ENCODE measurements at places on chromosomes 5 and 9. TPM values are rescaled to one million over a fixed set of nuclear protein-coding genes. Genes with fewer than 3 reads are reported as not detected.

The FBLL1 gene
- total RNA-seq = 0.83 TPM

The SARDH gene
- total RNA-seq = 3.0 TPM

The ZNF618 gene
- 2.9 TPM for total RNA-seq

GRCh38 chr9:9223175-9223574 is 1389.6 kb downstream of the PTPRD start:
- no peak overlapping the region for H3K27ac ChIP-seq
- no peaks in the 10 kb centered on the region for H3K27me3 ChIP-seq
- no peaks in the 10 kb centered on the region for H3K36me3 ChIP-seq
- no peak overlapping the region for H3K4me3 ChIP-seq

- no peaks in the 10 kb centered on the region for H3K27me3 ChIP-seq
- H3K4me3 ChIP-seq = no peak overlapping the region
- no peaks in the 10 kb centered on the region for H3K36me3 ChIP-seq
- no peak for DNase-seq
- no peaks in the 10 kb centered on the region for H3K4me1 ChIP-seq
These were observed 331.8 kb downstream of the NDUFS4 start for GRCh38 chr5:53892224-53892623.

GRCh38 chr5:113678924-113679575 is 165.6 kb downstream of the YTHDC2 start:
- peaks cover 4% of the 10 kb centered on the region for H3K27me3 ChIP-seq
- no peak overlapping the region for H3K4me3 ChIP-seq

DNA sequence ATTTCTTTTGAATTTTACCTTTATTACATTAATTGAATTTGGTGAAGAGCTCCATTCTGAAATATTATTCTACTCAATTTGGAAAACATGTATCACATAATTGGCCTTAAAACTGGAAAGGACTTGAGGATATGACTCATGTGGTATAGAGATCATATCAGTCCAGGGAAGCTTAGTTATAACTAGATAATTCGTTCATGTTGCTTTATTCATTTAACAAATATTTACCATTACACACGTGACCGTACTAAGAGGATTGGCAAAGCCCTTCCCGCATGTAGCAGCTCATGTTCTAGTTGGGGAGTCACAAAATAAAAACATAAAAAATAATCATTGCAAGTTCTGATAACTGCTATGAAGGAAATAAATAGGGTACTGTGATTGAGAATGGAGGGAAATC is 1816.5 kb downstream of the MAT2B start:
- no peaks in the 10 kb centered on the region for H3K4me1 ChIP-seq
- H3K27me3 ChIP-seq = no peaks in the 10 kb centered on the region
- H3K4me3 ChIP-seq = no peak overlapping the region
- no peak overlapping the region for H3K27ac ChIP-seq

DNA sequence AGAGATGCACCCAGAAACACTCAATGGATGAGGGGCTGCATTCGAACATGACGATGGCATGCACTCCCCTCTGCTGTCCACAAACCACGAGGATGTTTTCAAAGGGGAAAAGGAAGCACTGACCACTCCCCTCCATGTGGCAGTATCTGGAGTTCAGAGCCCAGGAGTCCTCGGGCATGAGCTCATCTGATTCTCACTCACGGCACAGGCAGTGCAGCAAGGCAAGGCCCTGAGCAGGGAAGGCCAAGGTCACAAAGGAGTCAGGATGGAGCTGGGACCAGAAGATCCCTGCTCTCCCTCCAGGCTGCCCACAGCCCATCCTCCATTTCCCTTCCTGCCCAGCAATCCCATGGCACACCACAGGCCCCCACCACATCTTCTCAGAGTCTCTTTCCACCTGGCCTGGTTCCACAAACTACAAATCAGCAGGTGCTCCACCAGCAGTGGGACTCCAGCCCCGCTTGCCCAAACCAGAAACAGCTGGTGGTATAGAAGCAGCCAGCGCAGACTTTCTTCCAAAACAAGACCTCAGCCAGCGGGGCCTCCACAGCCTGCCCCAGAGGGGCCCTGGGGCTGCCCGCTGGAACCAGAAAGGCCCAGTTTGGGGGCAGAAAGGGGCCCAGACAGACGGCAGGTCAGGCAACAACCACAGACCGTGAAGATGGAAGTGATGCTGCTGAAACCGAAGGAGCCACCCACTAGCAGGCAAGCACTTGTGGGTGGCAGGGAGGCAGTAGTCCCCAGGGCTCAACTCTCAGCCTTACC is 12.2 kb downstream of the TNIP1 start:
- no peak overlapping the region for H3K4me3 ChIP-seq
- H3K27ac ChIP-seq = peak overlapping the region; percentile 30
- DNase-seq = no peak
- no peaks in the 10 kb centered on the region for H3K27me3 ChIP-seq
- no peaks in the 10 kb centered on the region for H3K36me3 ChIP-seq

GRCh38 chr5:10757043-10757442 is 4.0 kb downstream of the DAP start:
- no peak for DNase-seq
- H3K36me3 ChIP-seq = no peaks in the 10 kb centered on the region
- H3K4me3 ChIP-seq = no peak overlapping the region
- no peaks in the 10 kb centered on the region for H3K4me1 ChIP-seq
- H3K27ac ChIP-seq = peak overlapping the region; percentile 42
- H3K27me3 ChIP-seq = no peaks in the 10 kb centered on the region

DNA sequence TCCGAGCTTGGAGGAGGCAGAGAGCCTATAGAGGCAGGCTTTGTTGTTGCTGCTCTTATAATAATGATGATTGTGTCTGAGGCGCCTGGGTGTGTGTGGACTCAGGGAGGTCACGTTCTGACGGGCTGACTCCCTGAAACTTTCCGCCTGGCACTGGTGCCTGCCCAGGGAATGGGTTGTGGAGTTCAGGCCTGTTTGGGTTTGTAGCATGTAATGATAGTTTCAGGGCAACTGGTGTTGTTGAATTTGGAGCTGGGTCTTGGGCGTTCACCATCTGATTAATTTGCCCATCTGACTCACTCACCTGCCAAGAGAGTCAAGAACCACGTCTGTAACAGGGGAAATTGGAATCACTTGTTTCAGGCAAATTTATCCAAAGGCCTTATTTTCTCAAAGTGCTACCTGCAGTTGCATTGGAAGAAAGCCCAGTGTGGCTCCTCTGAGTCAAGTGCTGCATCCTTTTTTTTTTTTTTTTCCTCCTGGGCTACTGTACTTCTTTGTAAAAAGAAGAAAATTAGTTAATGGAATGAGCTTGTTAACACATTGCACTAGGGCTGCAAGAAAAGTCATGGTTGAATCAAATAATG is 386.5 kb downstream of the GADD45G start:
- H3K27me3 ChIP-seq = no peaks in the 10 kb centered on the region
- no peaks in the 10 kb centered on the region for H3K36me3 ChIP-seq
- H3K4me1 ChIP-seq = peaks cover 13% of the 10 kb centered on the region
- DNase-seq = no peak
- H3K27ac ChIP-seq = no peak overlapping the region

GRCh38 chr5:149210968-149211490 is 60.6 kb upstream of the AFAP1L1 start:
- H3K4me3 ChIP-seq = no peak overlapping the region
- no peaks in the 10 kb centered on the region for H3K27me3 ChIP-seq
- DNase-seq = no peak

DNA sequence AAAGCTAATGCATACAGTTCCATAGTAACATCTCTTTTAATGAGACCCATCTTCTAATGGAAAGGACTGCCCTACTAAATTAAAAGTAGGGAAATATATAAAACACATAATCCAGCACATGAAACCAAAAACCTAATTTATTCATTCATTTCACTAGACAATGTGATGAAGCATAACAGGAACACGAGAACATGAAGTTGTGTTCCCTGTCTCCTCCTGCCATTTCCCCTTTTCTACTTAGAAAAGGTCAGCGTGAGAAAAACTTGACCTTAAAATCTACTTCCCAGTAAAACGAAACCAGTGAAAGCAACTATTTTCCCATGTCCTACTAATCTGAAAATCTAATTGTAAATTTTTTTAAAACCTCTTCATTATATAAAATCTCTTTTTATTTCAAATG is 847.5 kb downstream of the TLE1 start:
- H3K27ac ChIP-seq = no peak overlapping the region
- H3K4me1 ChIP-seq = peaks cover 5% of the 10 kb centered on the region
- no peaks in the 10 kb centered on the region for H3K27me3 ChIP-seq
- no peak for DNase-seq
- no peak overlapping the region for H3K4me3 ChIP-seq

- no peaks in the 10 kb centered on the region for H3K4me1 ChIP-seq
- H3K27me3 ChIP-seq = no peaks in the 10 kb centered on the region
- no peaks in the 10 kb centered on the region for H3K36me3 ChIP-seq
- H3K27ac ChIP-seq = no peak overlapping the region
- H3K4me3 ChIP-seq = no peak overlapping the region
- DNase-seq = no peak
These were observed 80.8 kb downstream of the MAPKAP1 start for GRCh38 chr9:125626187-125626586.

GRCh38 chr9:79817438-79818004 is 245.8 kb downstream of the TLE4 start:
- no peaks in the 10 kb centered on the region for H3K4me1 ChIP-seq
- no peaks in the 10 kb centered on the region for H3K36me3 ChIP-seq
- H3K27ac ChIP-seq = no peak overlapping the region
- DNase-seq = no peak
